ENCODE measurements at places on chromosomes 6 and 20.

DNA sequence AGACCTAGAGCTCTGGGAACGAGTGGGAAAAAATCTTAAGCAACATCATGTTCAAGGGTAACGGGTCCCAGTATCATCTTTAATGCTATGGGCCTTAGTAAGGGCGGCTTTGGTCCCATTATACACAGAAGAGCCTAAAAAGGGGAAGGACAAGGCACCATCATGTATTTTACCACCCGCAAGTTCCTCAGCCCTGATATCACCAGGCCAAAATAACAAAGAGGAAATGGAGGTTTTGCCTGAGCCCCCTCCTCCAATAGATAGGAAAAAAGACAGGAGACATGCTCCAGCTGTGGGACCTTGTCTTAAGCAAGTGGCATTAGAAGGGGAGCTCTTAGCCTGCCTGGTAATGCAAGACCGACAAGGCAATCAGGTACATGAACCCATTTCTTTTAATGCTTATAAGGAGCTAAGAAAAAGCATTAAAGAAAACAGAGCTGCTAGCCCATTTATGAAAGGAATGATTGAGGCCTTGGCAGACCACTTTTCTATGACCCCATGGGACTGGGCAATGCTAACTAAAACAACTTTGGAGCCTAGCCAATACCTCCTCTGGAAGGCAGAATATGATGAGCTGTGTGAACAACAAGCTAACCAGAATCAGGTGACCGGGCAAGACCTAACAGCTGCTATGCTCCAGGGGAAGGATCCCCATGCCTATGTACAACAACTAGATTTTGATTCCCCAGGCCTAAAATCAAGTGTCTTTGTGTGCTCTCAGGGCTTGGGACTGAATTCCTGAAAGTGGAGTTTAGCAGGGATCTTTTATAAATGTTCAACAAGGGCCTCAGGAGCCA, 23.2 kb downstream of the HLA-DPA1 start:
- no peak for DNase-seq

DNA sequence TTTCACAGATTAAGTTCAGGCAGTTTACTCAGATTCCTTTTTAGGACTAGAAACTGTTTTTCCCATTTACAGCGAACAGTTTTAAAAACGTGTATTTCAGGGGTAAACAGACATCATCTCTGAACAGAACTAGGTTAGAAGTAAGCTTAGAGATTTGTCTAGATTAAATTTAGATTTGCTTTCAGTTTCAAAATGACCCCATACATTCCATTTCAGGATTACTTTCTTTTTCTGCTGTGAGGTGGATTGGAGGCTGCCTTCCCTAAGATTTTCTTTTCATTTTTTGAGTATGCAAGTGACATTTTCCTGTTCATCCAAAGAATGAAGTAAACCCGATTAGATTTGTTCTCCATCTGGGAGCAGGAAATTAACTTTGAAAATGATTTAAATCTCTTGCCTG, 747.2 kb downstream of the KHDRBS2 start:
- no peak for DNase-seq

DNA sequence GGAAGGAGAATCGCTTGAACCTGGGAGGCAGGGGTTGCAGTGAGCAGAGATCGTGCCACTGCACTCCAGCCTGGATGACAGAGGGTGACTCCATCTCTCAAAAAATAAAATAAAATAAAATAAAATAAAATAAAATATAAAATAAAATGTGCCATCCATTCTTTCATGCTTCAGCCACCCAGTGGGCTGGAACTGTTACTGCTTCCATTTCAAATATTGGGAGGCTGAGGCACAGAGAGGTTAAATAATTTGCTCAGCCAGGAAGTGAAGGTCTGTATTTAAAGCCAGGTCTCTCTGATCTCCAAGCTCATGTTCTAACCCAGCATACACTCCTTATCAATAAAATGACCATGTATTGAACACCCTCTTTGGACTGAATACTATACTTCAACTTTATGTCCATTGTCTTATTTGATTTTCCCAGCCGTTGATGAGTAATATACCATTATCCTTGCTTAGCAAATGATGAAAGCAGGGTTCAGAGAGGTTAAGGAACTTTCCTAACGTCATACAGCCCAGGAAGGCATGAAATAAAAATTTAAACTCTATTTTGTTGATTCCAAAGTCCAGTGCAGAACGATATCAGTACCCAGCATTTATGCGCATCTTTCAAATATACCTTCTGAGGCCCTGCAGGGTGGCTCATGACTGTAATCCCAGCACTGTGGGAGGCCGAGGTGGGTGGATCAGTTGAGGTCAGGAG, 25.8 kb upstream of the SLC9A8 start:
- DNase-seq = no peak

GRCh38 chr6:15476631-15477380, 186.0 kb downstream of the DTNBP1 start:
- no peak for DNase-seq

DNA sequence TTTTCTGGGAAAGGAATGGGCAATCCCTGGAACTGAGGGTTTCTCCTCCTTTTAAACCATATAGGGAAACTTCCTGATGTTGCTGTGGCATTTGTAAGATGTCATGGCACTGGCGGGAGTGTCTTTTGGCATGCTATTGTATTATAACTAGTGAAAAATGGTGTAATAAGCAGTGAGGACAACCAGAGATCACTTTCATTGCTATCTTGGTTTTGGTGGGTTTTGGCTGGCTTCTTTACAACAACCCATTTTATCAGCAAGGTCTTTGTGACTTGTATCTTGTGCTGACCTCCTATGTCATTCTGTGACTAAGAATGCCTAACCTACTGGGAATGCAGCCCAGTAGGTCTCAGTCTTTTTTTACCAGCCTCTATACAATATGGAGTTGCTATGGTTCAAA, 9.1 kb upstream of the DCBLD1 start:
- no peak for DNase-seq

DNA sequence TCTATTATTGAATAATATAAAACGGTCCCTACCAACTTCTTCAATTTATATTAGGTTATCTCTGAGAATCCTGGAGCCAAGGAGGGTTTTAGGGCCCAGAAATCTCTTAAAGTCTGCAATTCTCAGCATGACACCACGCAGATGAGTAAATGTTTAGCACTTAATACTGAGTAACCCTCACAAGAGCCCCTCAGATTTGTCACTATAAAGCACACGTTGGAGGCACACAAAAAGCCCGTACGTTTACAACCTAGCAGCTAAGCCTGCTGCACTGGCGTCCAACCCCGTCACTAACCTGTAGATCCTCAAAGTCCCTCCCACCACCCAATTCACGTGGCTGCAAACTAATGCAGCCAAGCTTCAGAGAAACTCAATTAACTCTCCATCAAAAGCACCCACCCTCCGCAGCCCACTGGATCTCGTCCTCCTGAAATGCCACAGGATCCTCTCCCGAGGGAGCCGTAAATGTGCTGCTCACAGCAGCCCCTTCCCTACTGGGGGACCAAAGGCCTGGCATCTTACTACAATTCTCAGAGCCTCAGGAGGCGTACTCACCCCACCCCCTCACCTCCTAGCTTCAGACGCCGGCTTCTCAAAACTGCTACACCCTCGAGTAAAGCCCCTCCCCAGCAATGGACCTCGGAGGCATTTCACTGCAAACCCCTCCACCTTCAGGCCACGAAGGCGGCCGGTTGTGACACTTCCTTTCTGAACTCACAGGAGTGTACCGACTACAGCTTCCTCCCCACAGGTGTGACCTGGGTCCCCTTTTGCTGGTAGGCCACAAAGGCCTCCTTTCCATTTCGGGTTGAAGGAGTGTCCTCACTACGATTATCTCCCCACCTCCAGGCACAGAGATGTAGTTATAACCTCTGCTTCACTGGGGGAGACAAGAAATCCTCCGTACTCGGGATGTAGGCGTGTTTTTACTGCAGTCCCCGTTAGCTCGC, 909 bp downstream of the CPNE1 start:
- peak; percentile 42 for DNase-seq

GRCh38 chr20:48609491-48609978, 218.3 kb downstream of the PREX1 start:
- DNase-seq = no peak

DNA sequence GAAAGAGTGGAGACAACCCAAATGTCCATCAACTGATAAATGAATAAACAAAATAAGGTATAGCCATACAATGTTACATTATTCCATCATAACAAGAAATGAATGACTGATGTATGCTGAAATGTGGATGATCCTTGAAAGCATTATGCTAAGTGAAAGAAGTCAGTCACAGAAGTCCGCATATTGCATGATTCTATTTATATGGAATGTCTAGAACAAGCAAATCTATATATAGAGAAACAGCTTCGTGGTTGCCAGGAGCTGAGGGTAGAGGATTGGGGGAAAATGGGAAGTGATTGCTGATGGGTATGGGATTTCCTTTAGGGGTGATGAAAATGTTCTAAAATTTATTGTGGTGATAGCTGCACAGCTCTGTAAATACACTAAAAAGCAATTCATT, 196.8 kb downstream of the ATXN1 start:
- no peak for DNase-seq

DNA sequence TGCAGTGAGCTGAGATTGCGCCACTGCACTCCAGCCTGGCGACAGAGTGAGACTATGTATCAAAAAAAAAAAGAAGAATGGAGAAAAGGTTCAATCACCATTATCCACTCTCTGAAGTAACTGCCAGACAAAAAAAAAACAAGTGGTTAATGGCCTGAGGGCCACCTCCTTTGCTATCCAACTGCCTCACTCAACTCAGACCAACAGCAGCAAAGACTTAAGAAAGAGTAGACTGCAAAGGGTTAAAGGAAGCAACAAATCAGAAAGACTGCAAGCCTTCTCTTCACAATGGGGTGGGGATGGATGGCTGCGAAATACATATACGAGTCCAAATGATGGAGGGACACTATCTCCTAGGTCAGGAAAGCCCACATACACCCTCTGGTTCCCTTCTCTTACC, 3.2 kb downstream of the NFS1 start:
- no peak for DNase-seq

GRCh38 chr6:73180763-73181619, 44.3 kb downstream of the KHDC1L start:
- DNase-seq = no peak

DNA sequence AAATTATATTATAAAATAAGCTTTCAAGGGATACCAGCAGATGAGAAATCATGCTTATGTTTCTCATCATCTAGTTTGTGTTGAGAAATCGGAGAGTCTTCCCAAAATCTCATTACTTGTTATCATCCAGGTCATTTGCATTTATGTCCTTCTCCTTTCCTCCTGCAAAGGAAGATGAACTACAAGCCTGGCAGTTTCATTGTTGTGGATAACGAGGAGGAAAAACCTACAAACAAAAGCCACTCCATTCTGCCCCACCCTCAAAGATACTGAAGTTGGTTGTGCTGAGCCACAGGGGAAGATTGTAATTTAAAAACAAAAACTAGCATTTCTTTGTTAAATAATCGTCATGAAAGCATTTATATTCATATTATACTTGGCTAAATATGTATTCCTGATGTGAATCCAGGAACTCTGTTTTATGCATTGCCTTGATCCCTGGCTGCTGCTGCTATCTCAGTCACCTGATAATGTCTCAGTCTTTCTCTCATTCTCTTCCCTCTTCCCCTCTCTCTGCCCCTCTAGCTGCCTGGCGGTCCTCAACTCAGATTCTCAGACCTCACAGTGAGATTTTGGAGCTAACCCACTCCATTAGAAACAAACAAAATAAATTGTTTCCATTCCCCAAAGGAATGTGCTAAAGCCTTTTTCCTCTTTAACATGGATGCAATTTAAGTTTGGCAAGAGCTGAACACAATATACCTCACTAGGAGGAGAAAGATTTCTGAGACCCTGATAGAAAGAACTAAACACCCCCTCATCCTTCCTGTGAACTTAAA, 185.3 kb downstream of the ADAT2 start:
- DNase-seq = no peak

DNA sequence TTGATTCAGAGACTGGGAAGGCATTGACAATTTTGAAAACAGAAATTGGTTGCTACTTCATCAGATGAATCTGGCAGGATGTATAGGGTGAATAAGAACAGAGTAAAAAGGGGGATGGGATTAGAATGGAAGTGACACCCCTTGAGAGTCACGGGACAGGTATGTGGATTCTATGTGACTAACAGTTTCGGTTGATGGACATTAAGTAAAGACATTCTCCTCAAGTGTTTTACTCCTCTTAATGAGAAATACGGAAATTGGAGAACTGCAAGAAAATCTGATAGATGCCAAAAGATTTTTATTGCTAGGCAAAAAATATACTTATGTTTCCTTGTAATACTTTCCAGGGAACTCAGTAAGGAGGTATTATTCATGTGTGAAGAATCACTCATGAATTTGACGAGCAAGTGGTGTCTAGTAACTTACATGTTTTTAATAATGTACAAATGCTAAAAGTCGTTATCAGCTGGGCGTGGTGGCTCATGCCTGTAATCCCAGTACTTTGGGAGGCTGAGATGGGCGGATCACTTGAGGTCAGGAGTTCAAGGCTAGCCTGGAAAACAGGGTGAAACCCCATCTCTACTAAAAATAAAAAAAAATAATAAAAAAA, 135.8 kb downstream of the KIF16B start:
- no peak for DNase-seq

- no peak for DNase-seq
Measured at GRCh38 chr6:17839513-17840223, 132.9 kb upstream of the NUP153 start.

DNA sequence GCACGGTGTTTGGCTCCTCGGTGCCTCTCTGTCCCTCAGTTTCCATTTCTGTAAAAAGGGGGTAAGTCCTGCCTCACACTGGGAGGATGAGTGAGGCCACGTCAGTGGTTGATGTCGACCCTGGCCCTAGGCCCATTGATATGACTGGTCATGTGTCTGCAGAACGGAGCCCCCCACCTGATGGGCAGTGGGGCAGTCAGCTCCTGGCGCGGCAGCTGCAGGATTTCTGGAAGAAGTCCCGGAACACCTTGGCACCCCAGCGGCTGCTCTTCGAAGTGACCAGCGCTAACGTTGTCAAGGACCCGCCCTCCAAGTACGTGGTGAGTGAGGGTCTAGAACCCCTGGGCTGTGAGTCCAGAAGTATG, 1.2 kb downstream of the SNX21 start:
- peak; percentile 25 for DNase-seq

GRCh38 chr20:62557462-62557861, 81.7 kb upstream of the GATA5 start:
- DNase-seq = no peak

- DNase-seq = no peak
Measured at GRCh38 chr6:132872923-132873322, 58.6 kb downstream of the RPS12 start.

DNA sequence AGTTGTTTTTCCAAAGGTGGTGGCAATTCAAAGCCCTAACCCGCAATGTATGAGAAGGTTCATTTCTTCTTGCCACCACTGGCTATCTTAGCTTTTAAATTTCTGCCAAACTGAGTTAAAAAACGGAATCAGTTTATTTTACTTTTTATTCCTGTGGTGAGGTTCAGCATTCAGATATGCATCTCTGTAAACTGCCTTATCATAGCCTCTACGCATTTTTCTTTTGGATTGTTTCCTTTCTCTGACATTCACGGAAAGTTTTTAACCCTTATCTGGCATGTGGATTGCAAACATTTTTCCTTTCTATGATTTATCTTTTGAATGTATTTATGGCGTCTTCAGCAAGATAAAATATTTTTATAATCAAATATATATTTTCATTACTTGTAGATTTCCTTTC, 37.7 kb downstream of the AK9 start:
- DNase-seq = no peak

All from left hindlimb (tissue), 1 donor.